GM12892 (cell line): ENCODE measurements at places on chromosomes 6 and 20.

- no peak for DNase-seq
Observed at GRCh38 chr6:96995903-96996302, 71.4 kb downstream of the KLHL32 start.

GRCh38 chr6:44225579-44226325 lies 2.4 kb downstream of the SLC29A1 start:
- DNase-seq = no peak

DNA sequence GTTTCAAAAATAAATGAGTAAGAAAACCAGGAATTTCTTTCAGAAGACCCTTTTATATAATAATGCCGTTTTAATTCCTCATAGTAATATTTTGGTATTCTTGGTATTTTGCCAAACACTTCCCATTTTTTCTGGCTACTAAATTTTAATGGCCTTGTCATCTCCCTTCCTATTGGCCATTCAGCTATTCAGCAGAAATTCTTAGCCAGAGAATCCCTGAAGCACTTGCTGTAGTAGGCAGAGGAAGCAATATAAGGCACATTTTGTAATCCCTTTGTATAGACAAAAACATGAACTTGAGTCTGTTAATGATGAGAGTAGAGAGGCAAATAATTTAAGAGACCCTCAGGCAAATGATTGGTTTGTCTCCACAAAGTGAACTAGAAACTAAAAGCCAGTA lies 118.4 kb upstream of the LAMP5 start:
- DNase-seq = no peak

DNA sequence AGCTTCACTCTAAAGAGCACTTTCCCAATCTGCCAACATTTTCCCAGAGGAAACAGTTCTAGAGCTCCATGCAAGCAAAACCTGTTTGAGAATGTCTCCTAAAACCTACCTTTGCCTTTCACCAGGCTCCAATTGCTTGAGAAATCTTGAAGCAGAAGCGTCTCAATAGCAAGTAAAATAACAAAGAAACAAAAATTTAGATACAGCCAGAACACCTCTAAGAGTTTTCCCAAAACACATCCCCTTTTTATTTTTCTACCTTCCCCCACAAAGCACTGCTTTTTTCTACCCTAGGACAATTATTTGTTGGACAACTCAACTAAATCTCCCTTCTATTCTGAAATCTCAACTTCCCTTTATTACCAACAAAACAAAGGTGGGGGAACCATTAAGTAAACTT lies 3.6 kb downstream of the VGLL2 start:
- DNase-seq = no peak

DNA sequence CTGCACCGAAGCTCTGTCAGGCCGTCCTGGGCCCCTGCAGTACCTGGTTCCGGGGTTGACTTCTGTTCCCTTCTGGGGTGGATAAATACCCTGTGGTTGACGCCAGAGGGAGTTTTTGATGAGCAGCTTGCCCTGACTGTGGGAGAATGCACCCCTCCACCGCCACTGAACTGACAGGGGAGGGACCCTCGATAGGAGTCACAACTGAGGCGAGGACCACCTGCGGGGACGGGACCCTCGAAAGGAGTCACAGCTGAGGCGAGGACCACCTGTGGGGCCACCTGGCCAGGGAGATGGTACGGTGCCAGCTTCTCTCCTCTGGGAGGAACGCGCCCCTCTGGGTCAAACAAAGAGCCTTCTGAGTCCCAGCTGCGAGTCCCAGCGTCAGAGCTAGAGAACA lies 100.1 kb upstream of the FRMD1 start:
- DNase-seq = no peak

DNA sequence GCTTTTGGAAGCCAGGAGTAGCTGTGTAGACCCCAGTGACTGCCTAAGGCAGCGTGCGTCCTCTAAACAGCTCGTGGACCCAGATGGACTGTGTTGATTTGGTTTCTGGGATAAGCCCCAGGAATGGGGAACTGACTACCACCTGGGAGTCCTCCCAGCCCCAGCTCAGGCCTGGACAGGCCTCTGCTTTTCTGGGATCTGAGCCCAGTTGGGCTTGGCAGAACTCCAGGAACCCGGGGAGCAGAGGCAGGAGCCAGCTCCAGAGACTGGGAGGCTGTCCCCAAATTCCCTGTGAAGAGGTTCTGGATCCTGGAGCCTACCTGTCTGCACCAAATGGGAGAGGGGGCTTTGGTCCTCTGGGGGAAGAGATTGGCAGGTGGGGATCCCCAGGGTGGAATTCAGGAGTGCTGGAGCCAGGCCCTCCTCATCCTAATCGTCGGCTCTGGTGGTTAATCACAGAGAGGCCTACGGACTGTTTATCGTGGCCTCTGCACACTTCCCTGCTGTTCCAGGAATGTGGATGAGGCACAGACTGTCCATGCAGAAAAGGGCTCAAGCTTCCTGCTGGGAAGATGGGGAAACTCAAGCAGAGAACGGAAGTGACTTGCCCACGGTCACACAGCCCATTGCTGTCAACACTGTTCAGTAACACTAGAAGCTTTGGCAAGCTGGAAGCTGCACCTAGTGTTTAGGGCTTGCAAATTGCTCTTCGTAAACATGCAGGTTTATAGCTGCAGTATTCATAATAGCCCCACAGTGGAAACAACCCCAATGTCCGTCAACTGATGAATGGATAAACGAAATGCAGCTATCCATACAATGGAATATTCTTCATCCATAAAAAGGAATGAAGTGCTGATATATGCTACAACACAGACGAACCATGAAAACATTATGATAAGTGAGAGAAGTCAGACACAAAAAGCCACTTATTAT lies 100.6 kb downstream of the KCNB1 start:
- no peak for DNase-seq

DNA sequence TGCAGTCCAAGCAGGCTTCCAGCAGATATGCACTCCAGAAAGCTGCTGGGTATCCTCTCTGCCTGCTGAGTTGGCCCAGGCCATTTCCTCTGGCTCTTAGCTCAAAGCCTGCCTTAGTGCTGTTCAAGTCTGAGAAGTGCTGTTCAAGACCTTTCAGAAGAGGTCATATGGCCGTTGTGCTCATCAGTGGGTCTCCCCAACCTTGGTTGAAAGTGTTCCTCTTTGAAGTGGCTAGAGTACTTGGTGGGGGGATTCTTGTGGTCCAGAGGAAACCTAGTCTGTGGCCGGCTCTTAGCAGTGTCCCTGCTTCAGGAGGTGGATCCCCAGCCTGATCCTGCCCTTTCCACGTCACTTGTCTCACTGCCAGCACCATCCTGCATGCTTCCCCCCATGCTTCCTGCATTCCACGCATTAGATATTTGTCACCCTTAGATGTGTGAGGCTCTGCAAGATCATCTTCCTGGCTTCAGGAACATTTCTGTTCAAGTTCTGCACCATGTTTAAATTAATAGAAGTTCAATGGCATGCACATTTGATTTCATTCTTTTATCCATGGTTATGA lies 105.0 kb downstream of the FIG4 start:
- DNase-seq = no peak

GRCh38 chr20:45940053-45940452 lies 5.6 kb downstream of the PCIF1 start:
- DNase-seq = no peak
